ENCODE measurements at places on chromosomes 6 and 20. TPM values are rescaled to one million over a fixed set of nuclear protein-coding genes. Genes with fewer than 3 reads are reported as not detected.

Gene SAMD3
- 0.45 TPM for total RNA-seq

Gene FAM83C
- 55.3 TPM for total RNA-seq

DNA sequence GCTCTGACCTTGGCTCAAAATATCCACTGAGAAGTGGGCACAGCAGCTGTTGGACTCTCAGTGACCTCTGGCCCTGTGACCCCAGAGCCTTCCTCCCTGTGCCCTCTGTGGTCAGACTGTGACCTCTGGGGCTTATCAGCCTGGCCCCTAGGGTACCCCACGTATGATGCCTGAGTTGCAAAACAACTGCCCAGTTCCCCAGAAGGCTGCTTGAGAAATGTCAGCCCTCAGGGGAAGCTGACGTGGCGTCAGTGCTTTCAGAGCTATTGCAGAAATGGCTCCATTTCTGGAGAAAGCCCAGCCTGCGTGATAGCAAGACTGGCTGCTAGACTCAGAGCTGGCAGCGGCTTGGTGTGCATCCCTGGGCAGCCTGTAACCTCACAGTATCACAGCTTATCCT lies 31.5 kb upstream of the TGM2 start:
- no peaks in the 10 kb centered on the region for H3K27me3 ChIP-seq
- peak overlapping the region; percentile 48 for H3K27ac ChIP-seq
- no peaks in the 10 kb centered on the region for H3K36me3 ChIP-seq

DNA sequence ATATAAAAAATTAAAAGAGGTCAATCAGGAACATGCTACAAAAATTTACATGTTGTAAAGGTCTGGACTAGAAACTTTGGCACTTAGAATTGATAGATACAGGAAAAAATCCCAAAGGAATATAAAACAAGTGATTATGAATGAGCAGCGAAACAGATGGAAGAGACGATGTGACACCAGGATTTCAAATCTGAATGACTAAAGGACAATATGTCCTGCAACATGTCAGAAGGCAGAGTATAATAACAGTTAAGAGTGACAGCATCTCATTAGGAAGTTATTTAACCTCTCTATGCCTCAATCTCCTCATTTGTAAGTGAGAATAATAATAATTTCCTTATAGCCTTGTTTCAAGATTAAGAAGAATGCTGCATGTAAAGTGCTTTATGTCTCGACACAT lies 50.3 kb downstream of the FRK start:
- H3K36me3 ChIP-seq: no peaks in the 10 kb centered on the region
- no peak overlapping the region for H3K27ac ChIP-seq
- H3K4me3 ChIP-seq: no peak overlapping the region
- DNase-seq: no peak
- H3K27me3 ChIP-seq: no peaks in the 10 kb centered on the region
- peaks cover under 1% of the 10 kb centered on the region for H3K4me1 ChIP-seq

Gene PNPLA1
- not detected for total RNA-seq

DNA sequence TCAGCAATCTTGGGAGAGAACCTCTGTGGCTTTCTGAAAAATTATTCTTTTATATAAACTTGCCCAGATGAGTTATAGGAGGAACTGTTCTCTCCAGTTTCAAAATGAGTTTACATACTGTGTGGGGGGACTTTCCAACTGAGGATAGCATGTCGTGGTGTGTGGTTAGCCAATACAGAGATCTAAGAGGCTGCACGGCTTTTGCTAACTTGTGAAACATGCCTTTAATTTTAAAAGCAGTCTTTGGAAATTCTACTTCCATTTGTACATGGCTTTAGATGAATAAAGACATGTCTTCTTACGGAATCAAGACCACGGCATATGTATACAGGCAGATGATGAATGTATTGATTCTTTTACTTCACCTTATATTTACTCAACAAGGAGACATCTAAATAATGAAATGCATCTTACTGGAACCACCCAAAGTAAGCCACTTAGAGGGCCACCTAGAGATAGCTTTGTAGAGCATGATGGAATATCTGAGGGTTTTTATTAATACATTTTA lies 39.8 kb downstream of the HIVEP1 start:
- H3K36me3 ChIP-seq: no peaks in the 10 kb centered on the region
- H3K27ac ChIP-seq: no peak overlapping the region
- H3K27me3 ChIP-seq: no peaks in the 10 kb centered on the region
- no peaks in the 10 kb centered on the region for H3K4me1 ChIP-seq
- no peak for DNase-seq
- no peak overlapping the region for H3K4me3 ChIP-seq

Gene PTK7
- total RNA-seq: 41.6 TPM

DNA sequence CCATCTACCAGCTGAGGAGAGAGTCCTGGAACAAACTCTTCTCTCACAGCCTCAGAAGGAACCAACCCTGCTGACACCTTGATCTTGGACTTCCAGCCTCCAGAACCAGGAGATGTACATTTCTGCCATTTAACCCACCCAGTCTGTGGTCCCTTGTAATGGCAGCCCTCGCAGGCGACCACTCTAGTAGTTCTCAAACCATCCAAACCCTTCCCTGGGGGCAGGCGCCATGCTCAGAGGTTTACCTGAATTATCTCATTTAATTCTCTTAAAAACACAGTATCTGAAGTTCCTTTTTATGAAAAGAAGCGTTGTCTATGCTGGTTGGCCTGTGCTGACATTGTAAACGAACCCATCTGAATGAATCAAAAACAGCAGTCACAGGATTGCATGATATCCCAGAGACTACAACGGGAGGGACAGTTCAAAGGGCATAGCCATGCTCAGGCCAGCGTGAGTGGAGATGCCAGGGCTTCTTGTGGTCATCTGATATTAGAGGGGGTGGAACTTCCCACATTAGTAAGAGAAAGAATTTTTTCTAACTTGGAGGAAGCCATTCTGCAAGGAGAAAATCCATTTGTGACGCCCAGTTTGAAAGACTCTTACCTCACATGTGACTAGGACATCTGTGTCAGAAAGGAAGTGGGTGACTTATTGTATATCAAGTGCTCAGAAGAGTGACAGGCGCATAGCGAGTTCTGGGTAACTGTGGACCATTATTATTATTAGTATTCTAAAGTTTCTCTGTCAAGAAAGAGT lies 17.2 kb upstream of the TAGAP start:
- H3K36me3 ChIP-seq: no peaks in the 10 kb centered on the region
- no peak for DNase-seq
- H3K27me3 ChIP-seq: no peaks in the 10 kb centered on the region
- no peak overlapping the region for H3K4me3 ChIP-seq
- no peaks in the 10 kb centered on the region for H3K4me1 ChIP-seq
- peak overlapping the region; percentile 34 for H3K27ac ChIP-seq

- no peaks in the 10 kb centered on the region for H3K27me3 ChIP-seq
- H3K27ac ChIP-seq: no peak overlapping the region
- peaks cover 90% of the 10 kb centered on the region for H3K36me3 ChIP-seq
- H3K4me1 ChIP-seq: peaks cover 8% of the 10 kb centered on the region
- H3K4me3 ChIP-seq: no peak overlapping the region
These were observed 138.9 kb downstream of the DTNBP1 start for GRCh38 chr6:15523679-15524630.

GRCh38 chr6:137819740-137820139 lies 47.3 kb upstream of the TNFAIP3 start:
- DNase-seq: no peak
- no peaks in the 10 kb centered on the region for H3K36me3 ChIP-seq
- no peak overlapping the region for H3K4me3 ChIP-seq

DNA sequence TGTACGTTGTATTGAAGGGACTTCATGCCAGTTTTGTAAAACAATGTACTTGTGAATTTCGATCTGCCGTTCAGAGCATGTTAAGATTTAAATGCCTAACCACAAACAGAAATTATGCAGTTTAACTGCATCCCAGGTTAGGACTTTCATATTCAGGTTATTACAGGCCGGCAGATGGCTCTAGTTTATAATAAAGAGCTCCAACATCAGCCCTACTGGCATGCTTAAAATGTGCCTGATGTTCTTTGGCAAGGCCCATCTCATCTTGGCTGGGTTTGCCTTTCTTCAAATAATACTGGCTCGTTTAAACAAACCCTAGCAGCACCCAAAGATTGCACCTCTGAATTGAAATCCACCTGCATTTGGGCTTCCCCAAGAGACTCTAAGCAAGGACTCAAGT lies 169.3 kb upstream of the RIN2 start:
- DNase-seq: no peak
- no peaks in the 10 kb centered on the region for H3K4me1 ChIP-seq
- no peaks in the 10 kb centered on the region for H3K27me3 ChIP-seq
- H3K36me3 ChIP-seq: no peaks in the 10 kb centered on the region
- H3K27ac ChIP-seq: no peak overlapping the region
- no peak overlapping the region for H3K4me3 ChIP-seq

DNA sequence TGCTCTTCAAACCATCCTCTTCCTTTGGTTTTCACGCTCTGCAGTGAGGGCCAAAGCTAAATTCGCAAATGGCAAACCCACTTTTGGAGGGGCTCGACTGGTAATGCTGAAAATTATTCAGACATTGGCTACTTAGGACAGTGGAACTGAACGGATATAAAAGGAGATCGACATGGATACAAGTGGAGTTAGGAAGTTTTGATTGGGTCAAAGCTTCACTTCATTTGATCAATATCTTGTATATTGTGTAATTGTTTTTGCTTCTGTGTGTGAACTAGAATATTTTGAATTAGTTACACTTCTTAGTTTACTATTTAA lies 1.2 kb downstream of the FAM8A1 start:
- no peaks in the 10 kb centered on the region for H3K27me3 ChIP-seq
- peaks cover 38% of the 10 kb centered on the region for H3K4me1 ChIP-seq
- H3K36me3 ChIP-seq: no peaks in the 10 kb centered on the region

Gene GCLC
- total RNA-seq: 92.6 TPM

GRCh38 chr6:42304053-42304712 lies 86.5 kb upstream of the MRPS10 start:
- peak overlapping the region; percentile 24 for H3K27ac ChIP-seq
- no peak overlapping the region for H3K4me3 ChIP-seq
- no peak for DNase-seq

- no peaks in the 10 kb centered on the region for H3K27me3 ChIP-seq
- no peak overlapping the region for H3K27ac ChIP-seq
- DNase-seq: peak; percentile 3
- H3K36me3 ChIP-seq: no peaks in the 10 kb centered on the region
These were observed 76.2 kb upstream of the BCLAF1 start for GRCh38 chr6:136365776-136366354.

DNA sequence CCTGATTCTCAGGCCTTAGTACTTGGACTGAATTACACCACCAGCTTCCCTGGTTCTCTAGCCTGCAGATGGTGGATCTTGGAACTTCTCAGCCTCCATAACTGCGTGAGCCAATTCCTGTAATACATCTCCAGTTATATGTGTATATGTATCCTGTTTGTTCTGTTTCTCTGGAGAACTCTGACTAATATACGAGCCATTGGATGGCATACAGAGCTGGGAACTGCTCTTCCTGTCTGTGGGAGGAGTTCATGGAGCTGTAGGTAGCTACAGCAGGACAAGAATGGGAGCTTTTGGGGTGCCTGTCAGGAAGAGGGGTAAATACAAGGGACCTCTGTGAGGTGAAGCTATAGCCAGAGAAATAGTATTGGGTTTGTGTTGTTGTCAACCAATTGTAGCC lies 41.2 kb downstream of the TMEM14A start:
- no peaks in the 10 kb centered on the region for H3K4me1 ChIP-seq
- no peak for DNase-seq
- H3K27me3 ChIP-seq: no peaks in the 10 kb centered on the region
- H3K27ac ChIP-seq: no peak overlapping the region
- no peak overlapping the region for H3K4me3 ChIP-seq

GRCh38 chr6:112061605-112062004 lies 7.7 kb downstream of the CCN6 start:
- no peaks in the 10 kb centered on the region for H3K36me3 ChIP-seq
- H3K27ac ChIP-seq: no peak overlapping the region
- H3K27me3 ChIP-seq: no peaks in the 10 kb centered on the region
- no peak overlapping the region for H3K4me3 ChIP-seq

- no peak for DNase-seq
- H3K36me3 ChIP-seq: no peaks in the 10 kb centered on the region
- H3K27ac ChIP-seq: no peak overlapping the region
- no peaks in the 10 kb centered on the region for H3K27me3 ChIP-seq
- no peak overlapping the region for H3K4me3 ChIP-seq
- peaks cover 11% of the 10 kb centered on the region for H3K4me1 ChIP-seq
These were observed 50.9 kb downstream of the RIOK1 start for GRCh38 chr6:7440476-7440875.

GRCh38 chr6:102313699-102314098 lies 920.2 kb downstream of the GRIK2 start:
- no peaks in the 10 kb centered on the region for H3K36me3 ChIP-seq
- DNase-seq: no peak
- no peak overlapping the region for H3K4me3 ChIP-seq

GRCh38 chr20:10336959-10337729 lies 96.9 kb downstream of the MKKS start:
- H3K4me3 ChIP-seq: no peak overlapping the region
- no peaks in the 10 kb centered on the region for H3K36me3 ChIP-seq
- DNase-seq: no peak
- H3K4me1 ChIP-seq: no peaks in the 10 kb centered on the region
- H3K27me3 ChIP-seq: no peaks in the 10 kb centered on the region
- no peak overlapping the region for H3K27ac ChIP-seq

- H3K27ac ChIP-seq: peak overlapping the region; percentile 91
- no peak for DNase-seq
- H3K4me3 ChIP-seq: peak overlapping the region; percentile 100
- H3K27me3 ChIP-seq: no peaks in the 10 kb centered on the region
- peaks cover 49% of the 10 kb centered on the region for H3K4me1 ChIP-seq
These were observed 475 bp upstream of the TMEM181 start for GRCh38 chr6:158559338-158559894.

DNA sequence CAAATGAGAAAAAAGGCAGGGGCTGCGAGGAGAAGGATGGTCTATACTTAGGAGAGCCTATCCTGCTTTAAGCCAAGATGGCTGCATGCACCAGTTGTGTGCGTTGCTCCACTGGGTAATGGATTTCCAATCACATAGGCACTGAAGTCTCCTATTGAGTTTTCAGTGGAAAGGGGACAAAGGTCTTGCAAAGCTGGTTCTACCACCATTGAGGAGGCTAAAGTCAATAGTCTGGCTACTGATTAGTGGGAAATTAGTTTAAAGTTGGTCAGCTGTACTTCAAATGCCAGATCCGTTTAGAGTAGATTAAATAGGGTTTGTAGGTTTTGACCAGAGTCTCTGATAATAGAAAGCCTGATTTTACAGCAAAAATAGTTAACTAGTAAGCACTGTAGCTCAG lies 104.9 kb downstream of the SESN1 start:
- H3K36me3 ChIP-seq: peaks cover 53% of the 10 kb centered on the region
- H3K27me3 ChIP-seq: no peaks in the 10 kb centered on the region
- H3K4me1 ChIP-seq: no peaks in the 10 kb centered on the region
- H3K4me3 ChIP-seq: no peak overlapping the region
- H3K27ac ChIP-seq: no peak overlapping the region

DNA sequence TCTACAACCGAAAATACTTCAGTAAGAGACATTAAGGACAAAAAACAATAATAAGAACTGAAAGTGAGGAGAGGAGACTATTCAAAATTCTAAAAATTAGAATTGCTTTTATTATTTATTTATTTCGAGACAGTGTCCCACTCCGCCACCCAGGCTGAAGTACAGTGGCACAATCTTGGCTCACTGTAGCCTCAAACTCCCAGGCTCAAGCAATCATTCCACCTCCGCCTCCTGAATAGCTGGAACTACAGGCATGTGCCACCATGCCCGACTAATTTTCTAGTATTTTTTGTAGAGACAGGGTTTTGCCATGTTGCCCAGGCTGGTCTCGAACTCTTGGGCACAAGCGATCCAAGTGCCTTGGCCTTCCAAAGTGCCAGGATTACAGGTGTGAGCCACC lies 123.1 kb downstream of the RNGTT start:
- no peaks in the 10 kb centered on the region for H3K36me3 ChIP-seq
- no peak overlapping the region for H3K4me3 ChIP-seq
- H3K27ac ChIP-seq: no peak overlapping the region

Gene RIPOR2
- 4.2 TPM for total RNA-seq

Gene IL17A
- not detected for total RNA-seq

Gene RGL2
- total RNA-seq: 78.7 TPM

GRCh38 chr6:119463081-119463626 lies 113.6 kb upstream of the MAN1A1 start:
- no peak for DNase-seq
- no peaks in the 10 kb centered on the region for H3K36me3 ChIP-seq
- no peaks in the 10 kb centered on the region for H3K27me3 ChIP-seq
- no peaks in the 10 kb centered on the region for H3K4me1 ChIP-seq
- no peak overlapping the region for H3K27ac ChIP-seq

All from esophagus squamous epithelium (tissue), 5 donors.